Activated CD8-positive, alpha-beta memory T cell treated with anti-CD3 and anti-CD28 coated beads for 1 hour (primary cell): ENCODE measurements at places on chromosomes 5 and 9.

DNA sequence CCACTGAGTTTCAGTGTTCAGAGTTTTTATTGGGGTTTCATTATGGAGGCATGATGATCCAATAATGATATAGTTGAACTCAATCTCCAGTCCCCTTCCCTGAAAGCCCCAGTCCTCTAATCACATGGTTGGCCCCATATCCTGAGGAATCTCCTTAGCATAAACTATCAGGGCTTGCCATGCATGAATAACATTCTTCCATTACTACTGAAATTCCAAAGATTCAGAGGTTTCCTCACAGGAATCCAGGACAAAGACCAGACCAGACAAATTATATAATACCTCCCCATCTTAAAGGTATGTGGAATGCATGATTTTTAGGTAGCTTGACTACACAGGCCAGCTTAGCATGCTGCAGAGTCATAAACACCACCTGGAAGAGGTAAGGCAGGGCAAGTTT lies 15.5 kb upstream of the LRRTM2 start:
- no peak for DNase-seq

- DNase-seq, result no peak
Measured at GRCh38 chr5:72955143-72955767, 586 bp upstream of the FCHO2 start.

DNA sequence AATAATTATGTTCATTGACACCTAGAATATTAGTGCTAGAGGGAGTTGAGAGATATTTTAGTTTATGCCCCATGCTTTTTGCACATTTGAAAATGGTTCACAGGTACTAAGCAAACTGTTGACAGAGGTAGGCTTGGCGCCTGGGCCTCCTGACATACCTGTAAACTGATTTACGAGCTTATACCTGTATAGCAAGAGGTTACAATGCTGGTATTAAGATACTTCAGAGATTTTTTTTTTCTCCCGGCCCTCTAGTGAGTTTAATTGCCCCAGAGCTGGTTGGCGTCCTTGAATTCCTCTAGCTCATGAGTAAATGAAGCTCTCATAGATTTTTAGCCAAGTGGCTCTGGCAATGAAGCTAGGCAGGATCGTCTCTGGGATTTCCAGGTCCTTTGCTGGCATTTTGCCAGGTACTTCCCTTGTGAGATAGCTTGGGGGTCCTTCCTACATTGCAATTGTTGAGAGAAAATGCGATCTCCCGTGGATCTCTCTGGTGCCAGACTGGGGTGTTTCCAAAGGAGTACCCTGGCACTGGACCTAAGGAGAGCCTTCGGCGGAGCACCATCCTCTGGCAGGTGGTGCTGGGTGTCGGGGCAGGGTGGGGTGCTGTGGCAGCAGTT lies 9.0 kb downstream of the SLC36A1 start:
- no peak for DNase-seq

- no peak for DNase-seq
Measured at GRCh38 chr9:34628656-34629490, at the start of gene ARID3C. Gene ARID3C, minus strand, starts transcription at chr9:34629066. Its CDS starts 1,052 bp downstream, at chr9:34628014.

DNA sequence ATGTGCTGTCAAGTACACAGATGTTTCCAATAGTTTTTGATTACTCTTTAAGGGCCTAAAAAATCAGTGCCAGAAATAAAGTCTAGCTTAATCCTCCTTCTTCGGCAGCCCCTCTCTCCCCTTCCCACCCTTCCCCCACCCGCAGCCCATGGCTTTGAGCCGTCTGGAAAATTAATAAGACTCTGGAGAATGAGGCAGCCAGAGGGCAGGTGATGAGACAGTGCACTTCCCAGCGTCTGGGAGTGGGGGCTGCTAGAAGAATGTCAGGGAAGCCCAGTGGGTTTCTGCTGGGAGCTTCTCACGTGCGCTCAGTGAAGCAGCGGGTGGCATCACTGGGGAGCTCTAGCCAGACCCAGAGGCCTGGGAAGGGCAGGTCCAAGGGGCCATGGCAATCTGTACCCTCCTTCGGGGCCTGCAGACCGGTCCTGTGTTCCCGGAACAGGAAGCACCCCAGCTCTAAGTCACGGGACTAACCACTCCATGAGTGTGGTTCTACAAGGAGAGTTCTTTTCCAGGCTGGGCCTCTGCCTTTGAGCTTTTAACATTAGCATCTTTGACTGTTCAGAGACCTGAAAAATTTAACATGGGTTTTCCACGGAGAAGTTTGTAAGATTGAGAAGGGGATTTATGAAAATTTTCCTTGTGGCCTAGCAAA lies 164.8 kb upstream of the OTULINL start:
- no peak for DNase-seq

- no peak for DNase-seq
Measured at GRCh38 chr5:1503241-1504068, 20.3 kb downstream of the LPCAT1 start.

DNA sequence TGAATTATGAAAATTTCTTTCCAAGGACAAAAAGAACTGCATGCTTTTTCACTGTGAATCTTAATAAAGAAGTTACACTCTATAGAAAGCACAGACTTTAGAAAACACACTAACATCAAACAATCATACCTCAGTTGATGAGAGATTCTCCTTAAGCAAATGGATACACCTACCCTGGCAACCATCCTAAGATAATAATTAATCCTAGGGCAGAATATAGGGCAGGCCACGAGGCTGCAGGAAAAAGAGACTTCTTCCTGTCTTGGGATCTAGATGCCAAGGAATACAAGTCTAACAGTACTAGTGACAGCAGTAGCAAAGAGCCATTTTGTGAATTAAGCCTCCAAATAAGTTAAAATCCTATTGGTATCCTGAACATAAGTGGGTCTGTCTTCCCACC lies 395.4 kb downstream of the EFNA5 start:
- DNase-seq, result no peak

GRCh38 chr5:5492087-5492933 lies 69.8 kb downstream of the ICE1 start:
- no peak for DNase-seq

DNA sequence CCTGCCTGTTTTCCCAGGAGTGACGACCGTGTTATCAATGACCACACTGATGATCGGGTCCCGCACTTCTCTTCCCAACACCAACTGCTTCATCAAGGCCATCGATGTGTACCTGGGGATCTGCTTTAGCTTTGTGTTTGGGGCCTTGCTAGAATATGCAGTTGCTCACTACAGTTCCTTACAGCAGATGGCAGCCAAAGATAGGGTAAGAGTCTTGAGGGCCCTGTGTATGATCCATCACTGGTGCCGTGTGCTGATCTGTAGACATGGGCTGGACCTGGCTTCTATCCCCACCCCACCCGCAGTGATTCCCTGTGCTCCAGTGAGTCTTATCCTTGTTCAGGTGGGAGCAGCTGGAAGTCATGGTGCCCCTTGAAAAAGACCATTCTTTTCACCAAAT lies 26.0 kb downstream of the GABRP start:
- DNase-seq, result no peak

GRCh38 chr5:90518661-90519060 lies 10.7 kb downstream of the LYSMD3 start:
- no peak for DNase-seq

DNA sequence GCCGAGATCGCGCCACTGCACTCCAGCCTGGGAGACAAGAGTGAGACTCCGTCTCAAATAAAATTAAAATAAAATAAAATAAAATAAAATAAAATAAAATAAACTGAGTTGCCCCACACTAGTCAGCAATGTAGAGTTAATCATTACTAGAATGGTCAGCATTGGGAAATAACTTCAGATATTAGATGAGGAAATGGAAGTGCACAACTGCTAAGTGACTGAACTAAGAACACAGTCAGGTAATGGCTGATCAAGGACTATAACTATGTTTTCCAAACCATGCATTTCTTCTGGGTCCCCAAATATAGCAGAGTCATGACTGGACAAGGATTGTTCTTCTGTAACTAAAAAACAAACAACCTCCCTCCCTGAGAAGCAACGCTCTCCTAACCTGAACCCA lies 17.1 kb downstream of the OTP start:
- DNase-seq, result no peak

GRCh38 chr5:3373391-3373790 lies 222.2 kb upstream of the IRX1 start:
- no peak for DNase-seq

DNA sequence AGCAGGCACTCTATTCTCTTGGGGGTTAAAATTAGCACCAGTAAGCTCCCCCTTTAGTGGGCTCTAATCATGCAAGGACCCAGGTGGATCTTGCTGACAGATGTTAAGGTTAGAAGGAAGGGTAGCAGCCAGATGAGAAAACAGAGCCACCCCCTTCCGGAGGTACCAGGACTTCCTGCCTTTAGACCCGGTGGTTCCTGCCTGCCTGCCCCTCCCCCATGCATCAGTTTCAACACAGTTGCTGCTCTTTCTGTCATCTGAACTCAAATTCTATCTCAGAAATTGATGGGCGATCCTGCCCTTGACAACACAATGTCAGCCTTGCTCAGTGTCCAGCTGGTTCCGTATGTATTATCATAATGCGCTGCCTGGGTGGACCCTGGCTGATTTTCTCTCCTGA lies 287.3 kb downstream of the EBF1 start:
- no peak for DNase-seq

DNA sequence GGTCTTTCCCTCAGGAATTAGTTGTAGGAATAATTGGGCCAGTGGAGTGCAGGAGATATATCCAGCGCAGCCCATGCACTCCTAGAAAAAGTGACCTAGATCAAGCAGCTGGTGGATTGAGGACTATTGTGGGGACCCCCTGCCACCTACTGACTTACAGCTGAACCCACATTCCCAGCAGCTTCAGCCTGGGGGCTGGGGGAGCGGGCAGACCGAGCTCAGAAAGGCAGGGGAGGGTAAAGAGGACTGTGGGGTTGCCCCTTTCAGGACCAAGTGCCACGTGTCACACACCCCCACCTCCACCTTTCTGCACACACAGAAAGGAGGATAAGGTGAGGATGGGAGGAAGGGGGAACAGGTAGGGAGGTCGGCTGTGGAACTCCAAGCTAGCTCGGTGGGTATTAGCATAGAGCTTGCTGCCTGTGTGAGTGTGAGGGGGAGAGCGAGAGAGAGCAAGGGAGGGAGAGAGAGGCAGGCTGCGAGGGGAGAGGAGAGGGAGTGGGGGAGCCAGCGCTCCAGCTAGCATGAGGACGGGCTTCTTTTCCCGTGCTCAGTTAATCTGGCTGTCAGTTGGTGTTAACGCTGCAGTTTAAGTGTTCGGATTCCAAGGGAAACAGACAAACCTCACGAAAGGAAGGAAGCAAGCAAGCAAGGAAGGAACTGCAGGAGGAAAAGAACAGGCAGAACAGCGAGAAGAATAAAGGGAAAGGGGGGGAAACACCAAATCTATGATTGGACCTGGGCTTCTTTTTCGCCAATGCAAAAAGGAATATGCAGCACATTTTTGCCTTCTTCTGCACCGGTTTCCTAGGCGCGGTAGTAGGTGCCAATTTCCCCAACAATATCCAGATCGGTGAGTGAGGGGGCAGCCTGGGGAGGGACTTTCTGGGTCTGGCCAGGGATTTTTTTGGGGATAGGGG lies at the start of gene GRIA1:
GRIA1 (plus strand) TSS at position 553 of the 920 bp plus-strand sequence.
- no peak for DNase-seq

GRCh38 chr5:174119468-174119881 lies 74.0 kb downstream of the NSG2 start:
- no peak for DNase-seq

GRCh38 chr9:130912932-130913598 lies 16.5 kb upstream of the QRFP start:
- no peak for DNase-seq

GRCh38 chr9:127887792-127888191 lies 10.3 kb upstream of the AK1 start:
- DNase-seq, result no peak

DNA sequence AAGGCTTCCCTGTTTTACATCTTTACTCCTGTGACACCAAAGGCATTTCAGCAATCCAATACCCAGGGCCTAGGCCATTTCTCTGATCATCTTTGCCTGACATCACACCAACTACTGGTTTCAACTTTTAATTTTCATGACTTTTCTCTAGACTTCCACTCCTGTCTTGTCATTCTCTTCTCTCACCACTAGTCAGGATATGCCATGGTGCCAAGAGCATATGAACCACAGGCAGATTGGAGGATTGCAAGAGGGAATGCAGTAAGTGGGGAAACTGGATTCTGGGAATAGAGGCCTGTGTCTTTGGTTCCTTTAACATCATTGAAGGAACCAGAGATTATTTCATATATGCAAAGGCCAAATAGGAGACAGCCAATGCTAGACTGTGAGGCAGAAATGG lies 69.3 kb downstream of the ANKRD31 start:
- no peak for DNase-seq

GRCh38 chr9:81080900-81081299 lies 608.4 kb downstream of the TLE1 start:
- no peak for DNase-seq

GRCh38 chr5:97835112-97835511 lies 652.1 kb upstream of the RIOK2 start:
- no peak for DNase-seq

GRCh38 chr9:133452562-133452961 lies 7.2 kb upstream of the CACFD1 start:
- DNase-seq, result no peak
